ENCODE measurements at places on chromosomes 12 and 14. TPM values are rescaled to one million over a fixed set of nuclear protein-coding genes. Genes with fewer than 3 reads are reported as not detected.

The RD3L gene
- not detected for total RNA-seq

The FAIM2 gene
- not detected for total RNA-seq

The GMPR2 gene
- total RNA-seq = 50.2 TPM

The MYF6 gene
- not detected for total RNA-seq

The PLCZ1 gene
- not detected for total RNA-seq

The TAS2R46 gene
- 0.60 TPM for total RNA-seq

The BHLHE41 gene
- 34.5 TPM for total RNA-seq

The HECTD1 gene
- 163 TPM for total RNA-seq

The TPH2 gene
- total RNA-seq = not detected

The HOXC12 gene
- not detected for total RNA-seq

The ZNF839 gene
- total RNA-seq = 17.1 TPM

DNA sequence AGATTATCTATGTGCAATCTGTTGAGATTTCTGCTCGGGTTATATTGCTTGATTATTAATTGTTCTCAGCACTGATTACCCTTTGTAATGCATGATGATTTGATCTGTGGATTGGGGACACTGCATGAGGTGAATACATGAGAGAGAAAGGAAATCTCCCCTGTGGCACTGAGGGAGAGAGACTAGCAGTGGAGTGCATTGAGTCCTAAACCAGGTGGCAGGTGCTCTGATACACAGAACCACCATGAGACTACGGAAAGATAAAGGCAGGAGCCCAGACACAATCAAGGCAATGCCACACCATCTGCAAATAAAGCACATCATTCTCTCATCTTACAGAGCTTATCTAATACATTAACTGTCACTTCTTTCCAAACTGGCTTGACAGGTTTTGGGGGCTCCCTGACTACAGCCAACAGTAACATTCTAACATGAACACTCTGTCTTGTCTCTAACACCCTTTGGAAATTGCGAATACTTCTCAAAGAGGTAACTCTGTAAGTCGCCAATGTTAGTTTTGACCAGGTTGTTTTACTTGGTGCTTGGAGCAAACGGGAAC lies 37.6 kb upstream of the TSPAN8 start:
- DNase-seq = no peak

DNA sequence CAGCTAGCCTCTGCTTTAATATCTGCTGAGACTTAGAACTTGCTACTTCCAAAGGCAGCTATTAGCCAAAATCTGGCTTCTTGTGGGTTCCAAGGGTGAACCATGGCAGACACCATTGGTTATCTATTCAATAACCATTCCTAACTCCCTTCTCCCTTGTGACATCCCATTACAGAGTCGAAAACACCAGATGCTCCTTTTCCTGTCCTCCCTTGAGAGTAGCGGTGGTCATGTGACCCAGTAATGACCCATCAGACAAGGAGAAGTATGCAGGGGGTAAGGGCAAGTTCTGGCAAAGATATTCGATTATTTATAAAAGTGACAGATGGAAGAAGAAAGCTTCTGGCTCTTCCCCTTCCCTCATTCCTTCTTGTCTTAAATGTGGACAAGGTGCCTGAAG lies 20.1 kb downstream of the TGFB3 start:
- DNase-seq = no peak

- no peak for DNase-seq
Observed at GRCh38 chr14:76781648-76782051, 20.4 kb downstream of the VASH1 start.

DNA sequence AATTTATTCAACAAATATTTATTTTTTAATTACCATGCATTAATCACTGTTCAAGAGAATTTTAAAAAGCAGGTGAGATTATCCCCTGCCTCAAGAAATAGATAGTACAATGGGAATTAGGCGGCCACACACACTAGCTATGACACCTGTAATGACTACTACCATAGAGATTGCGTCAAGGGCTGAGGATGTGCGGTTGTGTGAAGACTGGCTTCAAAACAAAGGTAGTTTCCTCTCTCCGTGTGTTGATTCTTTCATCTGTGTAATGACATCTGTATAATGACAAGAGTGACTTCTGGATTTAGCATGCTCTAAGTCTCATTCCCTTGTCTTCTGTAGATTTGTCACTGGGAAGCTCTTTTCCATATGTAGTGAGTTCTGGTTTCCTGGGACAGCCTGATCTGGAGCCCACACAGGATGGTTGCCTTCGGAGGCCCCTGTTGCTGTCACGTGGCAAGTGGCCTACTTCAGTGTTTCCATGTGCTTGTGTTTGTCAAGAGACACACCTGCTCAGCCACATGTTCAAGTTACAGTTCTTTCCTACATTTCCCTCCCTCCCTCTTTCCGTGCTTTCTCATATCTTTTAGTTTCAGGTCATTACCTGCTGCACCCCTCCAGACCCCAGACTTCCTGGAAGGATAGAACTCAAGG lies 64.3 kb downstream of the GALNT8 start:
- no peak for DNase-seq

DNA sequence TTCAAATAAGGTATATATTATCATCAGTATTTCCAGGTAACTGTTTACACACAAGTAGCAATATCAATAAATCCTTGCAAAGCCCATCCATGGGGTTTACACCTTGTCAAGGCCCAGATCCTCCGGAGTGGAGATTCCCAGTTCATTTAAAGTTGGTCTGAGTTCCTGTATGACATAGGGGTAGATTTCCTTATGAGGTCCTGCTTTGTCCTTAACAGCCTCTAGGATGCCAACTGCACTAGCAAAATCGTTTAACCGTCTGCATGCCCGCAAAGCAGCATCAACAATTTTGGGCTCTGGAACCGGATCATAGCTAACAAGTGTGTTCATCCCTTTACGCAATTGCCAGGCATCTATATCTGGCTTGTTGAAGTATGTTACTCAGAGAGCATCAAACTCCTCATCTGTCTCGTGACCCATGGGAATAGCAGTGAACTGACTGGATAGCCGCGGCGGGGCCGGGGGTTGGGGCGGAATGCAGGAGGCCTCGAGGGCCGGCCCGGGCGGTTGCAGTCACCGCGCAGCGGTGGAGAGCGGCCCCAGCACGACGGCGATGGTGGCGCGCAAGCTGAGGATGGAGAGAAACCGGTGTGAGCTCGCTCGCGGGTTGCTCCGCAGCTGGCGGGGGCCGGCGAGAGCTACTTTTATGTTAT lies 30.6 kb upstream of the FBXO34 start:
- DNase-seq = no peak

DNA sequence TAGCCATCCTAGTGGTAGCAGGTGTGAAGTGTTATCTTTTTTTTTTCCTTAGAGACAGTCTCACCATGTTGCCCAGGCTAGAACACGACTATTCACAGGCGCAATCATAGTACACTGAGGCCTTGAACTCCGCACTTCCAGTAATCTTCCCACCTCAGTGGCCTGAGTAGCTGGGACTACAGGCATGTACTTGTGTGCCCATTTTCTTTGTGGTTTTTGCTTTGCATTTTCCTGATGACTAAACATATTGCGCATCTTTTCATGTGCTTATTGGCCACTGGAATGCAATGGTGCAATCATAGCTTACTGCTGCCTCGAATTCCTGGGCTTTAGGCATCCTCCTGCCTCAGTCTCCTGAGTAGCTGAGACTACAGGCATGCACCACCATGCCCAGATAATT lies 33.3 kb upstream of the GCH1 start:
- DNase-seq = no peak

- DNase-seq = no peak
Observed at GRCh38 chr14:32017587-32017986, 59.5 kb upstream of the ARHGAP5 start.

- DNase-seq = no peak
Observed at GRCh38 chr14:106562451-106562850, 1036.1 kb downstream of the TMEM121 start.

DNA sequence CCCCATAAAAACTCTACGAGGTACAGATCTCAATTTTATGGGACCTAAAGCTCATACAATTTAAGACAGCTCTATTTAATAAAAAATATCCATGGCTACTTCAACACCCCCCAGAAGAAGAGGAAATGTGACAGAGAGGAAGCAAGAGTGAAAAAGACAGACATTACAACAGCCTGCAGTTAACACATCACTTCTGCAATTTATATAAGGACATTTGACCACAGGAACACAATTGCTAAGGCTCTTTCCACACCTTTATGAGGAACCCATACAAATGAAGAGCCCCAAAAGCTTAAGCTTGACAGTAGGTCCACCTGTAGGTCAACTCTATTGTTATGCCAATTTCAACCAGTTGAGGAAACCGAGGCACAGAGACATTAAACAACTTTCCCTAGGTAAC lies 5.6 kb downstream of the OR10P1 start:
- no peak for DNase-seq

DNA sequence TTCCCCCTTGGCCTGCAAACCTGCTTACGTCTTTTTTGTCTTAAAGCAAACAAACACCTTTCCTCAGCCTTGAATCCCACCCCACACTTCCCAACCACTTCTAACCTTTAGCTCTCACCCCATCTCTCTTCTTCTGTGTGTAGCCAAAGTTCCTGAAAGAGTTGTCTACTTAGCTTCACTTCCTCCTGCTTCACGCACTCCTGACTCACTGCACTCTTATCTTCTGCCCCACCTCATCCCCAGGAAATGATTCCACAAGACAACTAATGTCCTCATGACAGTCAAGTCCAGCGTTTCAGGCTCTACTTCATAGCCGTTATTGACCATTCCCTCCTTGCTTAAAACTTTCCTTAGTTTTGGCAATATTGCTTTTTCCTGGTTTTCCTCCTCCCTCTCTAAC lies 22.4 kb downstream of the EIF2B2 start:
- DNase-seq = no peak

DNA sequence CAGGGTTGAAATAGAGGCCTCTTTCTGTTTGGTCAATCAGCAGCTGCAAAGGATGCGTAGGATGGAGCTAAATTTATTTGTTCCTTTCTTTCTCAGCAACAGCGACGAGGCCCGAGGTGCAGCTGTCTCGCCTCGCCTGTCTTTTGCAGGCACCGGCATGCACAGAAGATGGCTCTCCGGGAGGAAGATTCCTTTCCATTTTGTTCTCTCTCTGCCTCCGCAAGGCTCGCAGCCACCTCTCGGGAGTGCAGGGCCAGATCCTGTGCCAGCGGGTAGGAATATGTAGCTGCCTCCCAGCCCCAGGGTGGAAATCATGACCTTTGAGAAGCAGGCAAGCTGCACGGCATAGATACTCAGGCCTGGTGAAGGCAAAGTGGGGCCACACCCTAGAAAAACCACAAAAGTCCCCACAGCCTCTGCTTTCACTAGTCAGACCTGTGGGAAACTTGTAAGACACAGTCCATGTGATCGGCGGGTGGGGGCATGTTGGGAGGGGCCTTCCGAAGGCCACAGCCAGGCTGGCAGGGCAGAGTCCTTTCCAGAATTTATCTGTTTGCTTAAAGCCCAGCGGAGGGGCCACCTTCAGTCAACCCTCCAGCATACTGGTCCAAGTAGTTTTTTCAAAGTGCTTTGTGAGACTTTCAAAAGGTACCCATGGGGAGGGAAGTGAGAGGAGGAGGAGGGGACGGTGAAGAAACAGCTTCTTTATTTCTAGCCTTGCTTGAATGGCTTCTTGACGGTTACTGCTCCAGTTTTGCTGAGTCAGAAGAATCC lies at the start of gene MAP1LC3B2:
TSS of gene MAP1LC3B2 (plus strand) at position 220 of the 774 bp plus-strand sequence. CDS start 16,562 bp downstream, outside the sequence.
- peak; percentile 77 for DNase-seq

DNA sequence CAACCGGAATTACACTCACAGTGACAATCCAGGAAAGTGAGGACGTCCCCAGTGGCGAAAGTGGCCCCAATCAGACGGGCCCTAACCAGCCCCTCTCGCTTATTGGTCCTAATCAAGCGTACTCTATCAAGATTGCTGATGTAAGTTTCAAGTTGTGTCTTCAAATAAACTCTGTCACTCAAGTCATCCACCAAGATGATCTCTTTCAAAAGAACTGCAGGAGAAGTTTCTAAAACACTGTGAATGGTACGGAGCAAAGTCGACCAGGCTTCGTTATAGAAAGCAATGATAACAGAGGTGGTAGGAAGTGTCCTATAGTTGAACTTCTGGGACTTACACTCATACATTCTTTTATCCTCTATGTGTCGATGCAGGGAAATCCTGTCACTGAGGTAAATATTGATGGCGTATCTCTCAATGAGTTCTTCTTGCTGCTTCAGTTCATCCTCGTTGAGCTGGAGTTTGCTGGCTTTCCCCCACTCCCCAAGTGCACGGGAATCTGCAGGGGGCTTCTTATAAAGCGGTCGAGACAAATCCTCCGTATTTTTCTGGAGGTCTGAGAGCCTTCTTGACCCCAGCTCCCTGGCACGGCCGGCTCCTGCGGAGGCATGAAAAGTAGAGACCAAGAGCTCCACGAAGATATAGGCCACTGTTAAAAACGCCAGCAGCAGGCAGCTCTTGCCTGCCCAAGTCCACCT lies 604 bp downstream of the GALNT4 start:
- DNase-seq = no peak

DNA sequence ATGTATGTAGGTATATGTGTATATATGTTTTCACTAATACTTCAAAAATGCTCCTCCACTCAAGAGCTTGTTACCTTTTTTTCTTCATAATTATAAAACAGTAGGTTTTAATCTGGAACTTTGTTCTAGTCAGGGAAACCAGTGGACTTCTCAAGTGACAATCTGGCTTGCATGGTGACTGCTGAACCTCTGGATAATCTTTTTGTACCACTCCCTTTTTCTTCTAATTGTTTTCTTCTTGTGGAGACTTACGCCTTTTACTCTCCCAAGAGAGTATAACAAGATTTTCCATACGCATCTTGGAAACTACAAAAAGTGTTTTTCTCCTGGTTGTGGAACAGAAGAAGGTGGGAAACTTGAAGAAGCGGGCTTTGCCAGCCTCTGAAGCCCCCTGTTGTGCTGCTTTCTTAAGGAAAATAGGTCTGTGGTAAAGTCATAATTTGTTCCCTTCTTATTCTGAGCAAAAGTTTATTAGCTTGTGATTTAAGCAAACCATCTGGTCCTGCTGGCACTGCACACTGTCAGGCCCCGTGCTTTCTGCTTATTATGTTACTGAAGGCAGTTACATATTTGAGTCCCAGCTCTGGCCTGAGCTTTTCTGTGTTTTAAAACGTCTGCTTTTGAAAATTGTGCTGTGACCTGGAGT lies 291.8 kb downstream of the ERC1 start:
- DNase-seq = no peak

DNA sequence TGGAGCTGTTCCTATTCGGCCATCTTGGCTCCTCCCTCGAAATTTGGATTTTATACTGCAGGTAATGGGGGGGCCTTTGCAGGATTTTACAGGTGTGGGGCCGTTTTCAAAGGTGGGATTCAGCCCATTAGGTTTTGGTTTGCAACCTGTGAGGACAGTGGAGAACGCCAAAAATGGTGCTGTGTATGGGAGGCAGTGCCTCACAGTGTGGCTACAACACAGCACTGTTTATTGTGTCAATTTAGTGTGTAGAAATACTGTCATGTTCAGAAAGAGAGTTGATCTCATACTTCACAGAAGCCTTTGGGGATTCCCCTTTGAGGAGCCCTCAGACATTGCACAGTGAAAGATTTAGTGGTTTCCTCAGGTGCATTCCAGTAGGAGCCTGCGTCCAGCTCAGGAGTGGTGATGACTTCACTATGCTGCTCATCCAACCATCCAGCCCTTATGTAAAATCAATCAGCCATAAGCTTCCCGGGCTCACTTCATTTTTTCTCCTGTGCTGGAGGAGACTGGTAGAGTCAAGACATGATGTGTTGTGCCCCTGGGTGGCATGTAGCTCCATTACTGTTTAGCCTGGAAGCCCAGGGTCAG lies 92.7 kb upstream of the PRMT8 start:
- DNase-seq = no peak

GRCh38 chr12:132106921-132107320 lies 37.2 kb downstream of the DDX51 start:
- DNase-seq = no peak

All from activated B cell treated with CpG ODN at 0.5 μM for 24 hours (primary cell).